CD4-positive, alpha-beta T cell treated with Interleukin-12 subunit alpha and Interleukin-12 subunit beta, for 1 hour (primary cell): ENCODE measurements at places on chromosomes 6 and 20.
A peak's percentile ranks its signal among the peaks of the same experiment; 100 is the strongest.

- no peak for DNase-seq
These were observed 44.3 kb downstream of the TM9SF4 start for GRCh38 chr20:32153771-32154170.

DNA sequence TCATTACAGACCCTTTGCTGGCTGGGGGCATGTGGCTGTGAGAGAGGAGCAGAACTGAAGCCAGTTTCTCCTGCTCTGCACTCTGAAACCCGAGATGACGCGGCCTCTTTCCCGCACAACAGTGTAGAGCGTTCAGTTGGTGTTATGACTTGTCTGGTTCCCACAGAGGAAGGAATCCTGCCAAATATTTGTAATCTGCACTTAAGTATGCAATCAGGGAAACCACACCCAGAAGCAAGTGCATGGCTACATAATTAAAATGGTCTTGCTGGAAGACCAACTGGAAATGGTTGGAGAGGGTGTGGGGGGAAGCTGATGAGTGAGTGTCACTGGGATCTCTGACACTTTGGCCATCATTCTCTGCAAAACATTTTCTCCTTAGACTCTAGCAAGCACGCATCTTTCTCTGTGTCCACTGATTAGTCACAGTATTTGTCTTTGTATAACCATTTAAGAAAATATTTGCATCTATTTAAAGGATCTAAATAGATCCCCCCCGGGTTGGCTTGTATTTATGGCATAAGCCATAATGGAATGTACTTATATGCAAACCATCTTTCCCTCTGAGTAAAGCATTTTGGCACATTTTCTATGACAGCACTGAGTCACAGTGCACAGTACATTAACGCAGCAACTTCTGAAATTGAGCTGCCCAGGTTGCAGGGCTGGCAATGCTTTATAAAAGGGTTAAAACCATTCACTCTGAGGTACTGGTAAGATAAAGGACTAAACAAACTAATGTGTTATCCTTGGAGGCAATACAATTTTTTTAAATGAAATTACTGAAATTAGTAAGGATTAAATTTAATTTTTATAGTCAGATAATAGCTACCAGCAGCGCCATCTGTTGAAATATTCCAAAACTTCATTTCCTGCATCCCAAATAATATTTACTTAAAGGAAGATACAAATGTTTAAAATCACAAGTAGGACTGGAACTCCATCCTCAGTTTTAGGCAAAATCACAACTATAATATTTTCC is 76.7 kb downstream of the FOXC1 start:
- DNase-seq, result no peak

DNA sequence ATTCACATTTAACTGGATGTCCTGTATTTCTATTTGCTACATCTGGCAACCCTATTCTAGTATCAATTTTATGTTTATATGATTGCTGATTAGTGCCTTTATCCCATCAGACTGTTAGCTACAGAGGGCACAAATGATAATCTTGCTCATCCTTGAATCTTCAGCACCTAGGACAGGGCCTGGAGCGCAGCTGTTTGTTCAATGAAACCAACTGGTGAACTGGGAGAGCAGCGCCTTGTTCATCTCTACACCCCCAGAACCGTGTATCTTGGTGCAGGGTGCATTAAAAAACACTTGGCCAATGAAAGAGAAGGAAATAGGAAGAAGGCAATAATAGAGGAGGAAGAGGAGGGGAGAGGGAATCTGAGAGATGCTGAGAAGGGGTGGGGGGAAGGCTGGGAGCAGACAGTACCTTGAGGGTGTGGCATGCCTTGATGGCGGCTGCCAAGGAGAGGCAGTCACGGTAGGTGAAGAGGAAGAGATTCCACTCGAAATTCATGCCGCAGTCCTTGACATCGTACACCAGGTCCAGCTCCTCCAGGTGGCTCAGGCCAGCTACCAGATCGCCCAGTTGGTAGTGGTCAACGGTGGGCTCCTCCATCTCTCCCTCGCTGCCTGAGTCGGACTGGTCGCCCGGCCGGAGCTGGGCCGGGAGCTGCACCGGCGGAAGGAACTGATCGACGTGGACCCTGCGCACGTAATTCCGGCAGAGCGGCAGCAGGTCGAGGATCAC is 15.5 kb downstream of the TMEM151B start:
- no peak for DNase-seq

- DNase-seq, result no peak
These were observed 68.8 kb downstream of the GJA1 start for GRCh38 chr6:121504227-121504626.

GRCh38 chr6:38459291-38459690 is 180.4 kb downstream of the BTBD9 start:
- no peak for DNase-seq

GRCh38 chr20:43238266-43238665 is 48.6 kb upstream of the PTPRT start:
- DNase-seq, result no peak

- peak; percentile 21 for DNase-seq
These were observed 54.8 kb downstream of the CEP43 start for GRCh38 chr6:167053895-167054530.

DNA sequence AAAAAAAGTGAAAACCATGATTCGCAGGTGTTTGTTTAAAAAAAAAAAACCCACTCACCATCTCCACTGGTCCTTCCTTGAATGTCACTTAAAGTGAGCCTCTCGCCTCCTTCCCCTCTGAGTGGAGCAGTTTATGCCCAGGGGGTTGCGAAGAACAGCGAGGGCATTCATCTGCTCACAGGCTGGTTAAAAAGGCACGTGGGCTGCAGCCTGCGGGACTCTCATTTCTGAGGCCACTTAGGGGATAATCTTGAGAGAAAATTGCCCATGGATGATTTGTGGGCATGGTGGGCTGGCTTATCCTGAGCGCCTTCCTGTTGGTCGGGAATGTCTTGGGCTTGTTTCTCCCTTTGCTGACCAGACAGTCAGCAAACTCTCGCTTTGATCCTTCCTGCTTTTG is 18.9 kb downstream of the BCAS4 start:
- no peak for DNase-seq

- no peak for DNase-seq
These were observed 731.4 kb upstream of the CITED2 start for GRCh38 chr6:140105857-140106256.

- DNase-seq, result peak; percentile 67
These were observed 29.2 kb downstream of the TFEB start for GRCh38 chr6:41705996-41706835.

DNA sequence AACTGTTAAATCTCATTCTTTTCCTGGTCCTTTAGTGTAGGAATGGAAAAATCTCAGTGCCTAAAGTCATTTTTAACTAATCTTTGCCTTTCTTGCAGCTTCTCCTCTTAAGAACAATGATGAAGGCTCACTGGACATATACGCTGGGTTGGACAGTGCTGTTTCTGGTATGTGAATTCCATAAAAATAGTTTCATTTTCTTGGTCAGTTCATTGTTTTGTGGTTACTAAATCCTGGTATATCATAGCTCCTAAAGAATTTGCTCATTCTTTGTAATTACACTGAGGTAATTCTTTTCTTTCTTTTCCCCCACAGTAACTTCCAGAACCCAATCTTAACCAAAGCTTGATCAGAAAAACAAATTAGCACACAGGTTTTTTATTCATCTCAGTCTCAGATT is 23.4 kb downstream of the CASP8AP2 start:
- DNase-seq, result no peak

- DNase-seq, result no peak
These were observed 151.6 kb upstream of the GMDS start for GRCh38 chr6:2396846-2397630.

DNA sequence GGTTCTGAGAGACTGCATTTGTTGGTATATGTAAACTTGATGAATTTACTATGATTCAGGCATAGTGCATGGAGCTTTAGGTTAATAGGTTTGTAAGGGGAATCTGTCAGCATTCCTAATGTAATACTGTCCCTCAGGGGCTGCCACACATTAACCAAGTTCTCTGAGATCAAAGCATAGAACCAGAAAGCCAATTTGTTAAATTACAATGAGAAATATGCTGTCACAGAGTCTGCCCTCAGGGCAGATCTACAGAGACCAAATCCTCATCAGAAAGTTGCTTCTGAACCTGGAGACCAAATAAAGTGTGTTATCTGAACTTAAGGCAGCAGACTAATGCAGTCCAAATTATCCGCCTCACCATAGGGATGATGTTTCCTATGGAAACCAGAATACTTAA is 250.8 kb upstream of the HTR1E start:
- no peak for DNase-seq
